ENCODE measurements at places on chromosomes 11 and 22. TPM values are rescaled to one million over a fixed set of nuclear protein-coding genes. Genes with fewer than 3 reads are reported as not detected.

Gene RTN4RL2
- 0.90 TPM for total RNA-seq

Gene TMEM126B
- total RNA-seq: 89.9 TPM

Gene MMP11
- 5.1 TPM for total RNA-seq

Gene SEPTIN3
- total RNA-seq: not detected

Gene SYCE3
- not detected for total RNA-seq

Gene OR4C3
- not detected for total RNA-seq

Gene TXN2
- total RNA-seq: 74.6 TPM

Gene KRTAP5-1
- not detected for total RNA-seq

Gene RAB36
- total RNA-seq: 4.6 TPM

Gene DCHS1
- 5.2 TPM for total RNA-seq

Gene CRYBB3
- total RNA-seq: not detected

Gene ASRGL1
- 0.98 TPM for total RNA-seq

Data from fibroblast of the aortic adventitia (primary cell).